SK-N-MC (cell line): ENCODE measurements at places on chromosomes 5 and 9.

DNA sequence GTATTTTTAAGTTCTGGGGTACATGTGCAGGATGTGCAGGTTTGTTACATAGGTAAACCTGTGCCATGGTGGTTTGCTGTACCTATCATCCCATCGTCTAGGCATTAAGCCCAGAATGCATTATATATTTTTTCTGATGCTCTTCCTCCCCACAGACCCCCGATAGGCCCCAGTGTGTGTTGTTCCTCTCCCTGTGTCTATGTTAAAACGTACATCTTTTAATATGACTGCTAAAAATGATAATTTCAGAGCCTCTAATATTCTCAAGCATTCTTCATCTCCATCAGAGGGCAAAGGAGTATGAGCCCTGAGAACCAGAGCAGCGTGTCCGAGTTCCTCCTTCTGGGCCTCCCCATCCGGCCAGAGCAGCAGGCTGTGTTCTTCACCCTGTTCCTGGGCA lies at the start of gene OR1J2:
OR1J2 (plus strand) TSS at position 301 of the 400 bp plus-strand sequence; CDS start at position 301, 0 bp downstream.
- no peak for DNase-seq

DNA sequence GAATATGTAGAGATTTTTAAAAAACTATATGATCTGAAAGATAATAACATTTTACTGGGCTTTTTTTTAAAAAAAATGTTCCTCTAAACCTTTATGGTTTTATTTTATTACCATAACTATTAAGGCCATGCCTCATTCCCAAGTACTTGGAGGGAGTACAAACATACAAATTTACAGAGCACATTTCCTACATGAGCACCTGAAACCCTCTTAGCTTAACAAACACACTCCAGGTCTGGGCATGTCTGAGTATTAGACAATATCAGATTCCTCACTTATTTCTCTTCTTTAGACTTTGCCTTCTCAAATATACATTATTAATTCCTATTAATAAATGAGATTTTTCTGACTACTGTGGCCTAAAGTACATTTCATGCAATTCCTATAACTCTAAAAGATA lies 319.2 kb downstream of the SLCO4C1 start:
- no peak for DNase-seq

GRCh38 chr5:107387526-107388140 lies 283.1 kb downstream of the EFNA5 start:
- DNase-seq: no peak

- no peak for DNase-seq
Observed at GRCh38 chr5:89130851-89131250, 247.9 kb upstream of the MEF2C start.

DNA sequence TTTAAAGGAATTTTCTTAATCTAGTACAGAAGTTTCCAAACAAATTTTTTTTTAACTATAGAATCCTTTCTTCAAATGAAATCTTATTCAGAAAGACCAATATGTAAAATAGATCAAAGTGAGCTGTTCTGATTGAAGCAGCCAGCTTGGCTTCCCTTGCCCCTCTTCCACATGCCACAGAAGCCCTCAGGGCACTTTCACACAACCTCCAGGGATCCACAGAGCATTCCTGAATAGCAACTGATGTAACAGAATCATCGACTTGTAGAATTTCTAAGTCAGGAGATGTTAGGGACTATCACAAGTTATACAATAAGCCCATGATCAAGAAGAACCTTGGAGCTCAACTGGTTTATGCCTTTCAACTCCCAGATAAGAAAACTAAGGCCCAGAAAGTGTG lies 427.8 kb upstream of the C9orf72 start:
- no peak for DNase-seq

GRCh38 chr5:180090098-180090768 lies 18.7 kb upstream of the RNF130 start:
- DNase-seq: no peak

GRCh38 chr9:36173861-36174260 lies 4.7 kb downstream of the CCIN start:
- DNase-seq: no peak

- DNase-seq: no peak
Observed at GRCh38 chr9:73549991-73550390, 398.3 kb downstream of the ANXA1 start.

DNA sequence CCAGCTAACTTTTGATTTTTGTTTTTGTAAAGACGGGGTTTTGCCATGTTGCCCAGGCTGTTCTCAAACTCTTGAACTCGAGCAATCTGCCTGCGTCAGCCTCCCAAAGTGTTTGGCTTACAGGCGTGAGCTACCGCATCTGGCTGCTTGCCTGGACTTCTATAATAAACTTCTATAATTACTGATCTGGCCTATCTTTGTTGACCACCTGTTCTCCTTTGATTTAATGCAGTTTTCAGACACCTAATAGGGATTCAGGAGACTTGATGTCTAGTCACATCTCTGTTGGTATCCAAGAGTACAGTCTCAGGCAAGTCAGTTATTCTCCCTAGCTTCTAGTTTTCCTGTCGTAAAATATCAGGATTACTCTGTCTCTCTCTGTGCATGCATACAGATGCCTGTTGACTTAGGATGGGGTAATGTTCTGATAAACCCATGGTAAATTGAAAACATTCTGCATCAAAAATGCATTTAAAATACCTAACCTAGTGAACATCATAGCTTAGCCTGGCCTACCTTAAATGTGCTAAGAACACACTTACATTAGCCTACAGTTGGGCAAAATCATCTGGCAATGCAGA lies 51.5 kb upstream of the NR3C1 start:
- no peak for DNase-seq
